Cerebellar nuclear complex (tissue), 1 donor: ENCODE measurements at places on chromosomes 12 and 14.

GRCh38 chr14:71231521-71232393 lies 324.5 kb downstream of the PCNX1 start:
- DNase-seq = no peak

- no peak for DNase-seq
Measured at GRCh38 chr14:49853572-49854375, 1.2 kb upstream of the NEMF start.

- DNase-seq = no peak
Measured at GRCh38 chr12:113162102-113163029, 12.8 kb downstream of the CFAP73 start.

- DNase-seq = no peak
Measured at GRCh38 chr12:95002754-95003153, 743 bp downstream of the NDUFA12 start.

DNA sequence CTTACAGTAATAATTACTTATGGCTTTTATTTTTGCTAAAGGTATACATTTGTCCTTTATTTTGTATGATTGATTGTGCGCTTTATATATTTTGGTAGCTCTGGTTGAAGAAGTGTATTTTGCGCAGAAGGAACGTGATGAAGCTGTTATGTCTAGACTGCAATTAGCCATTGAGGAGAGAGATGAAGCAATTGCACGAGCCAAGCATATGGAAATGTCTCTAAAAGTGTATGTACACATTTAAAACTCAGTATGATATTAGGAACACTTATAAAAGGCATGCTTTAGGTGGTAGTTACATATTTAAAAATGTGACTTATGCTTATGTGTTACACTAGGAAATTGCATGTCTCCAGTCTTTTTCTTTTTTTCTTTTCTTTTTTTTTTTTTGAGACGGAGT lies 87.5 kb downstream of the MIPOL1 start:
- no peak for DNase-seq

- no peak for DNase-seq
Measured at GRCh38 chr14:90297876-90298629, 33.7 kb downstream of the NRDE2 start.

DNA sequence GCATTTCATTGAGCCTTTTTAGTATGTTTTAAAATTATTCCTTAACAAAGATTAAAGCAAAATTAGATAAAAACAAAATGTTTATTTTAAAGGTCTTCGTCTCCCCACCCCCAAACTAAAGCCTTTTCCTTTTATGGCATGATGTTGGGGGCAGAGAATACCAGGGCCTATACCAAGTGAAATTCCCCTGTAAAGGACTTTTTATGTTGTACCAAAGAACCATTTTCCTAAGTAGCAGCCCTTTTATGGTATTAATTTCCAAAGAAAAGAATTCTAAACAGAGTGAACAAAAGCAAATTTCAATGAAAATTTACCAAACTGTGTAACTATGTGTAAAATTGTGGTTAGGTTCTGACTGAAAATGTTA lies 71.9 kb upstream of the GNPNAT1 start:
- no peak for DNase-seq

DNA sequence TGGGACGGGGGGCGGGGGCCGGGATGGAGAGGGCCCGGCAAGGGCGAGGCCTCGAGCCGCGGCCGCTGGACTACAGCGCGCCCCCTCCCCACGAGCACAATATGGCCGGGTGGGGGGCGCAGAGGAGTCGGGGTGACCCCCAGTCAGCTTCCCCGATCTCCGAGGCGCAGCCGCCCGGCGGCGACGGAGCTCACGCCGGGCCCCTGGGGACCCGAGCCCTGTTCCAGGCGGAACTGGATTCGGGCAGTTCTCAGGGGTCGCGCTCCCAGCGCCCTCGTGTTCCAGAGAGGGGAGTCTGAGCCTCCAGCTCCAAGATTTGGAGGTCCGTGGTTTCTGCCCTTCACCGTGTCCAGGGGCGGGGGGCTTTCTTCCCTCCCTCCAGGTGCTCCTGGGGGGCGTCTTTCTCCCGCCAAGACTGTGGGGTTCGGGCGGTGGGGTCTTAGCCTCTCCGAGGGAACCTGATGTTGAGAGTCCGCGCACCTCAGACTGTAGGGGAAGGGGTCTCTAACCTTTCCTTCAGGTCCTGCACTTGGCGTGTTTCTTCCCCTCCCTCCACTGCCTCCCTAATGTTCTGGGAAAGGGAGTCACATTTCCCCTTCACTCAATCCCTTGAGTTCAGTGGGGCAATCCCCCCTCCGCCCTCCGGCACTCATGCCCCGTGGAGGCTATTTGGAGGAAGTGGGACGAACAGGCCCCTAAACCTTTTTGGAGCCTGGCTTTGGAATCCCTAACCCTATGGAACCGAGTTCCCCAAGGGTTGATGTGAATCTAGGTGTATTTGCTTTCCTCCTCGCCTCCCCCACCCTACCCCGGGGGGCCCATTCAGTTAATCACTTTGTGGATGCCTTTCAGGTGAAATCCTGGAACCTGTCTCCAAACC lies 584 bp downstream of the ACVR1B start:
- no peak for DNase-seq

- DNase-seq = no peak
Measured at GRCh38 chr12:57852200-57852599, 5.7 kb upstream of the CTDSP2 start.

- no peak for DNase-seq
Measured at GRCh38 chr12:76799362-76799761, 35.4 kb downstream of the ZDHHC17 start.

DNA sequence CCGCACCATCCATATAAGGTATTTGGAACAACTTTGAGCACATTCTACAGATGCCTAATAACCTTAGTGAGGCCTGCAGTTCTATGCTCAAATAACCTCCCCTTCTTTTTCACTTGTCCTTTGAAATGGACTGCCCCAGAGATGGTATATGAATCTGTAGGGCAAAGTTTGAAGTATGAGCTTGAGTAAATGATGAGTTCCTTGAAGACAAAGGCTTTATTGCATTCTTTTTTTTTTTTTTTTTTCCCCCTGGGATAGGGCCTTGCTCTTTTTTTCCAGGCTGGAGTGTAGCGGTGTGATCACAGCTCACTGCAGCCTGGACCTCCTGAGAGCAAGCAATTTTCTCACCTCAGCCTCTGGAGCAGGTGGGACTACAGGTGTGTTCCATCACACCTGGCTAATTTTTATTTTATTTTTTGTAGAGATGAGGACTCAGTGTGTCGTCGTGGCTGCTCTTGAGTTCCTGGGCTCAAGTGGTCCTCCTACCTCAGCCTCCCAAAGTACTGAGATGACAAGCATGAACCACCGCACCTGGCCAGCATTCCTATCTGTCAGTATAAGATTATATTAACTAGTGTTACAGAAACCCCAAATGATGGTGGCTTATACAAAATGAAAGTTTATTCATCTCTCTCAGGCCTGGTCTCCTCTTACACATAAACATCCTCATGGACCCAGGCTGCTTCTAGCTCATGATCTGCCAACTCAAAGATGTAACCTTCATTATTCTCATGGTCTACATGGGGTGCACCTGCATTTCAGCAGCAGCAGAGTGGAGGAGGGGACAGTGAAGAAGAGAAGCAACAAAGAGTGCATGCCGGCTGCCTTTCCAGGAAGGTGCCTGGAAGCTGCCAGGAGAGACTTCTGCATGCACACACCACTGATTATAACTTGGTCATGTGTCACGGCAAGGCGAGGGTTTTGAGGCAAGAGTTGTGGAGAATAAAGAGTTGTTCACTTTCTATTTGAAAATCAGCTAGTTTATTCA lies 101.4 kb downstream of the DUSP16 start:
- DNase-seq = no peak

- no peak for DNase-seq
Measured at GRCh38 chr14:77184396-77185092, 2.9 kb downstream of the TMEM63C start.

DNA sequence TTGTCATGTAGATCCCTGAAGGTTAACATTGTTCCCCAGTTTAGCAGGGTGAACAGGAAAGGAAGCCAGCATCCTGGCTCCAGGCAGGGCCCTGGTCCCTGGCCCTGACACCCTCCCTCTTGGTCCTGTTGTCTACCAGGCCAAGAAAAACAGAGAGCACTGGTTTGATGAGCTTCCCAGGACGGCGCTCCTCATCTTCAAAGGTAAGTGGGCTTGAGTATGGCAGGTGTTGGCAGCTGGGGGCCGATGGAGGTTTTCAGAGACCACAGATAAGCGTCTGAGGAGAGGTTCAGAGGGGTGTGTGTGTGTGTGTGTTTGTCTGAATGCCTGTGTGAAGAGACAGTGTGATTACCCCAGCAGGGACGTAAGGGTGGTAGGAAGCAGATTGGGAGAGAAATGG lies 56.3 kb downstream of the SLC8B1 start:
- no peak for DNase-seq

- DNase-seq = no peak
Measured at GRCh38 chr12:106032623-106032925, 106.2 kb downstream of the NUAK1 start.

- DNase-seq = no peak
Measured at GRCh38 chr12:32302218-32303173, 96.9 kb upstream of the FGD4 start.

DNA sequence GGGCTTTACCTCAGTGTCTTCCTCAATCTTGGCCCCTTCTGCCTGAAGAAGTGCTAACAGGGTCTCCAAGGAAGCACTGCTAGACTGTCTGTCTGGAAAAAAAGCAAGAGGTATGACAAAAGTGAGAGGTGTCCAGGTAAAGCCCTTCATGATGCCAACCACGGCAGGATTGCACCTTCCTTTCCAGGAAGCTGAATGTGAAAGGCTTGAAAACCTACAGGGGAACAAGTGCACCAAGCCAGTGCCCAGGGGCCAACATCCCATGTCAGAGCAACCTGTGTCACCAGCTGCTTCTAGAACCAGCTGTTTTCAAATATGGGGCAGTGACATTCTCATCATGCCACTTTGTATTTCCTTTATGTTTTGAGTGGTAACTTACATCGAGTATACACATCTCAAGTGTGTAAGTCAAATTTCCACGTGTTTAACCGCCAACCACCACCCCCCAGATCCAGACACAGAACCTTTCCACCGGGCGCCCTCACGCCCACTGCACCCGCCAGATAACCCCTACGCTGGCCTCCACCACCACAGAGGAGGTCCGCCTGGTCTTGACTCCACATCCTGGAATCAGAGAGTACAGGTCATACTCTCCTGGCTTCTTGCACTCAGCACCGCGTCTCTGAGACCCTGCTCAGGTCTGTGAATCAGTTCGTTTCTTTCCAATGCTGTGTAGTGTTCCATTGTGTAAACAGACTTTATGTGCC lies 27.3 kb downstream of the VPS37B start:
- DNase-seq = no peak

- no peak for DNase-seq
Measured at GRCh38 chr14:78455896-78456435, 285.8 kb downstream of the NRXN3 start.

- no peak for DNase-seq
Measured at GRCh38 chr12:113418213-113418879, 3.8 kb upstream of the SDSL start.

DNA sequence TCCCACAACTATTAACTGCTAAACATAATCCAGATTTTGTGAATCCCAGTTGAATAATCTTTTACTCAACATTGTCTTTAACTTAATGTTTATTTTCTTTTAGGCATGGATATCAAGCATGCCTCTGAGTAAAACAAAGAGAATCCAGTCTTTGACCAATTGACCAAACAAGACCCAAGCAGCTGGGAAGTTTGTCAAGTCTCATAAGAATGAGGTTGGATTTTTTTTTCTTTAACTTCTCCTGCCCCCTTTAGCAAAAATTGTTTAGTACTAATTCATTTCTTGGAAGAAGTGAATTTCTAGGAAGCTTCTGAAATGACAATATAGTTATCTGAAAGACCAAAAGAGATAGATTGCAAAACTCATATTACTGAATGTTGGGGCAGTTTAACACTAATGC lies 89.9 kb downstream of the OTOGL start:
- no peak for DNase-seq

GRCh38 chr12:114306646-114307045 lies 99.3 kb downstream of the TBX5 start:
- DNase-seq = no peak

DNA sequence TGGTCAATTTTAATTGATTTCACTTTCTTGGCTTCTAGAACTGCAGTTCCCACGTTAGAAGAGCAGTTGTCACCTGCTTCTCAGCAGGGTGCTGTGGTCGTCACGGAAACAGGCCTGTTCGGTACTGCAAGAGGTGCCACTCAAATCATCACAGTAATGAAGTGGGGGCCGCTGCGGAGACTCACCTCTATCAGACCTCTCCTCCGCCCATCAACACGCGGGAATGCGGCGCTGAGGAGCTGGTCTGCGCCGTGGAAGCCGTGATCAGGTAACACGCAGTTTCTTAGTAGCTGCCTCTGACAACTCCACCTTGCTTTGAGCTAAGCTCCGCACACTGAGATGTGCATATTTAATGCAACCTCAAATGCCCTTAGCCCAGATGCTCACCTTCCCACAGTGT lies 107.2 kb downstream of the UNC79 start:
- no peak for DNase-seq

GRCh38 chr12:87960566-87960965 lies 68.6 kb downstream of the C12orf50 start:
- no peak for DNase-seq

- DNase-seq = no peak
Measured at GRCh38 chr12:25702553-25702952, 149.5 kb upstream of the LMNTD1 start.

- no peak for DNase-seq
Measured at GRCh38 chr14:40983604-40984003, 623.1 kb upstream of the LRFN5 start.

DNA sequence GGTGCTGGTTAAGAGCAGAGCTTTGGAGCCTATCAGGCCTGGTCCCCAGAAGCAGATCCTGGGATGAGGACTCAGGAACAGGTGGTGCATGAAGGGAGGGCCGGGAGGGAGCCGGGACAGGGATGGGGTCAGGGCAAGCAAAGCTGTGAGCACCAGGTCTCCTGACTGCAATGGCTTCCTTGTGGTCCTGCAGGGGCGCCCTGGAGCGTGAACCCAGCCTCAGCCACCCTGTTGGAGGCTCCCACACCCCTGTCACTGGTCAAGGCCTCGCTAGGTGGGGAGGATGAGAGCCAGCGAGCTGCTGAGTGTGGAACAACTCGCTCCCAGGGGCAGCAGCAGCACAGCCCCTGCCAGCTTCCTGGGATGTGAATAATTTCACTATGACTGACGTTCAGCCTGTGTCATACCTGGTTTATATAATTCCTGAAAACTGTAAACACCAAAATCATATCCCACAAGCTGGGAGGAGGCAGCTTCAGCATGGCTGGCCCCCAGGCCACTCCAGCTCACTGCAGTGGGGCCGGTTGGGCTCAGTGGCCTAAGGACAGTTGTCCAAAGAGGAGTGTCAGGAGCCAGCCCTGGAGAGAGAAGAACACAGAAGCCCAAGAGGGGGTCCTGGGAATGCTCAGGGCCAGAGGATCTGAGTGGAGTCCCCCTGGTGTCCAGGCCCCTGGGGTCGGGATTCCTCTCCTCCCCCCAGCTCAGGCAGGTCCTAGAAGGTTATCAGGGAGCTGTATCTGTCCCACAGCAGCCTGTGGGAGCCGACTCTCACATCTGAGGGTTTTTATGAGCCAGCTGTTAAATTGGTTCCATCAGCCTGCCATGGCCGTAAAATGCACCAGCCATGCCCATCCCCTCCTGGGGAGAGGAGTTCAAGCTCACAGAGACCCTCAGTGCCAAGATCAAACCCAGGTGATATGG lies 272.9 kb downstream of the ADGRD1 start:
- DNase-seq = no peak
